ENCODE measurements at places on chromosomes 13 and 19.
A peak's percentile ranks its signal among the peaks of the same experiment; 100 is the strongest.

DNA sequence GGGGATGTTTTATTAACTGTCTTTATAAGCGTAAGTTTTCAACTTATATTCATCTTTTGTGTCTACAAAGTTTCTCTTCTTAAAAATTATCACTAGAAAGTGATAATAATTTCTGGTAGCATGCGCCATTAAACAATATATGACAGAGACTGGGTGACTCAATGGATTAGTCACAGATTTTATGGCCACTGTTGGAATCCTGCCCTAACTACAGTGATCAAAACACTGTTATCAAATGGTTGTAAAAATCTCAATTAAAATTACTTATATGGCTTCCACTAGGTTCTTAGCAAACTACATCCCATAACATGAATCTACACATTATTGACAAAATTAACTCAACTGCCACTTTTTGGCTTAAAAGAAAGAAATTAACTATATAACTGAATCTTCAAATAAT, 350.0 kb downstream of the DACH1 start:
- no peak for DNase-seq

DNA sequence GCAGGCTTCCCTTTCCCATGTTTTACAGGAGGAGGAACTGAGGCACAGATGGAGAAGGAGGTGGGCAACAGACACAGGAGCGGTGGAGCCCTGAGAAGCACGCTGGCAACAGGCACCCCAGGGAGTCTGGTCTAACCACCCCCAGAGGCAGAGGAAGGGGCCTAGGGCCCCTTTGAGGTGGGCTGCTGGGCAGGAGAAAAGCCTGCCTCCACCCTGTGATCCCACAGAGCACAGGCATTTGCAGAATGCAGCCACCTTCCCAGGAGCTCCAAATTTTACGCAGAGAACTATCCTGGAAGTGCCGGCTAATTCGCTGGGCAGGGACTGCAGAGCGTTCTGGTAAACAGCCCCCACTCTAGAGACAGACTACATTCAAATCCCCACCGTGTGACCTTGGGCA, 30.4 kb downstream of the RAB20 start:
- DNase-seq, result no peak

- DNase-seq, result no peak
Measured at GRCh38 chr19:50549059-50549926, 18.9 kb downstream of the LRRC4B start.

DNA sequence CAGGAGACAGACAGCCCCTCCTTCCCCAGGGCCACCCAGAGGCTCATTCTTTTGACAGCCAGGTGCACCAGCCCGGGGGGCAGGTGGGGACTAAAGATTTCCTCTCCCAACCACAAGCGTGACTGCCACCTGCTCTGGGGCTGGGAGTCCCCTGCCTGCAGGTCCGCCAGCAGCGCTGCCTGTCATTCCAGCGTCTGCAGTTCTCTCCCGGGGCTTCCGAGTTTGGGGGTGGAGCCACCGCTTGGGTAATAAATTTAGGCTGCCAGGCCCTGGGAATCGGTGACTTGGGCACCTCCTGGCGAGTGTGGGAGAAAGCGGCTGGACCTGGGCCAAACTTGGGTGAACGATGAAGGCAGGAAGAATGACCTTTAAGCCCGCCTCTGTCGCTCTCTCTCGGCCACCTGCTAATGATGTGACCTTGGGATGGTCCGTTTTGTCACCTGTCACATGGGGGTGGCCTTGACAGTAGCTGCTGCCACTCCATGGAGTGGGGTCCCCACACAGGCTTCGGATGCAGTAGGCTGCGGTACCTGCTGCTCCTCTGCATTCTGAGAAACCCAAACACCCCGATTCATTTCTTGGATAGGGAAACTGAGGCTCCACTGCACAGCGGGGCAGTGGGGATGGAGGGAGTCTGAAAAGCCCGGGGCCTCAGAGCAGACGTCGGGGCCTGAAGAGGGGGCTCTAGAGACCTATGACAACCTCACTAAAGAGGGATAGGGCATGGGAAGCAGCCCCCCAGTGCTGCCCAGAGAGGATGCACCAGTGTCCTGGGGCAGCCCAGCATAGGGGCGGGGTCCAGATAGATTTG, 12.8 kb downstream of the FUT6 start:
- peak; percentile 62 for DNase-seq

DNA sequence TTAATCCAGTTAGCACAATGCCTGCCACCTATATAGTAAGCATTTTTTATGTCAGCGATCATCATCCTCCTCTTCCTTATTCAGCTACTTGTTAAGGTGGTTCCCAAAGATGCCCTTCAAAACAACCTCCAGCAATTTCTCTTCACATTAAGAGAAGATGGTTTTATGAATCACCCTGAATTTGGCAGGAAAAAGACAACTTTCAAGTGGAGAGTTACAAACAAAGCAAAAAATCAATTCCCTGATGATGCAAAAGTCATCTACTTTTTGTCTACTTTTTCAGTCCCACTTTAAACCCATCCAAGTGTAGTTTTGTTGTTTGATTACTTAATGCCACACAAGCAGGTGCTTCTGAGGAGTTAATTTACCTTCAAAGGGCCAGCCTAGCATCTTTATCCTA, 139.1 kb upstream of the SERP2 start:
- no peak for DNase-seq

GRCh38 chr13:38635030-38635429, 51.8 kb upstream of the FREM2 start:
- peak; percentile 41 for DNase-seq

- DNase-seq, result no peak
Measured at GRCh38 chr13:113121928-113122471, 599 bp upstream of the F10 start.

DNA sequence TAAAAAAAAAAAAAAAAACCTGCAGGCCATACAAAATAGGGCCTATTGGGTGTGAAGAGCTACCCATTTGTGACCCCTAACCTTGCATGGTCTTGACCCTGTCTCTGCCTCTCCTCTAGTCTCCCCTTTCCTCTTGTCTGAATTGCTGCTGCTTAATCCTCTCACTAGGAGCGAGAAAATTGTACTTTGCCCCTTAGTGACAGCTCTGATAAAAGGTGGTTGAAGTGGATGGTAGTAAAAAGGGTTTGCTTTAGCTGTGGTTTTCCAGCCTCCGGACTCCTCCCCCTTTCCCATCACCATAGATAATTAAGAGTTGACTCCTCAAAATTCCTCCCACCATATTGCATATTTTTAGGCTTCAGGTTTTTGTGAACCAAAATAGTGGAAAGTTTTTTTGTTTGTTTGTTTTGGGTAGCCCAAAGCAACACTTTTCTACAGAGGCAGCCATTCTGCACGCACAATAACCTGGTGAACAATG, 23.5 kb downstream of the ACTN4 start:
- DNase-seq, result no peak

DNA sequence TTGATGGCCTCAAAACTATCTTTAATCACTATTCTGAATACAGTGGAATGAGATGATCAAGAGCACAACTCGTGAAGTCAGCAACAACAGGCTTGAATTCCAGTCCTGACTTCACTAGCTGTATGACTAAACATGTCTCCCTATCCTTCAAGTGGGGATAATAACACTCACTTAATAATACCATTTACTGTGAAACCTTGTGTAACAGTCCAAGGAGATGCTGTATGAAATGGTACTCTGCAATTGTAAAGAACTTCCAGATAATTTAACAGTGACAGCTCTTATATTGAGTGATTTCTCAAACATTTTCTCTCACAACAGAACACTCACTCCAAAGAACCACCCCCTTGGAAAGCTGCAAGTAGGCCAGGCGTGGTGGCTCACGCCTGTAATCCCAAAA, 823.1 kb downstream of the DIAPH3 start:
- no peak for DNase-seq

- peak; percentile 83 for DNase-seq
Measured at GRCh38 chr19:50514346-50515167, 844 bp upstream of the ASPDH start.

DNA sequence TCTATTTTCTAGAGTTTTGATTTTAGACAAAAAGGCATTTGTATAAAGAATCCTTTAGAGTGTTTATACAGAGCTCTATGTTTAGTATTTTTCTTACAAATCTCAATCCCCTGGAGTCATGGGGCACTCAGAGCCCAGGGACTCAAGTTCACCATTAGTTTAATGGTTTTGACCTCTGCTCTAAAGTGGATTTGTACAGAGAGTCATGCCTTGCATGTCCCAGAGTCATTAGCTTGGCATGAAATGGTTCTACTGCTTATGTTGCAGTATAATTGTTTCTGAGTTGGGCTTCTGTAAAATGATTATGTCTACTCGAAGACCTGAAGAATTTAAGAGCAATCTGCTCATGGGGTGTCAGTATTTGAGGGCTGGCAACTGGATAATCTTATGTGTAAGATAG, 406.2 kb downstream of the DLEU7 start:
- no peak for DNase-seq

- no peak for DNase-seq
Measured at GRCh38 chr13:84569366-84569765, 687.1 kb upstream of the SLITRK1 start.

GRCh38 chr13:109881347-109881725, 95.0 kb upstream of the IRS2 start:
- no peak for DNase-seq

- no peak for DNase-seq
Measured at GRCh38 chr19:41263042-41263849, 926 bp upstream of the HNRNPUL1 start.

DNA sequence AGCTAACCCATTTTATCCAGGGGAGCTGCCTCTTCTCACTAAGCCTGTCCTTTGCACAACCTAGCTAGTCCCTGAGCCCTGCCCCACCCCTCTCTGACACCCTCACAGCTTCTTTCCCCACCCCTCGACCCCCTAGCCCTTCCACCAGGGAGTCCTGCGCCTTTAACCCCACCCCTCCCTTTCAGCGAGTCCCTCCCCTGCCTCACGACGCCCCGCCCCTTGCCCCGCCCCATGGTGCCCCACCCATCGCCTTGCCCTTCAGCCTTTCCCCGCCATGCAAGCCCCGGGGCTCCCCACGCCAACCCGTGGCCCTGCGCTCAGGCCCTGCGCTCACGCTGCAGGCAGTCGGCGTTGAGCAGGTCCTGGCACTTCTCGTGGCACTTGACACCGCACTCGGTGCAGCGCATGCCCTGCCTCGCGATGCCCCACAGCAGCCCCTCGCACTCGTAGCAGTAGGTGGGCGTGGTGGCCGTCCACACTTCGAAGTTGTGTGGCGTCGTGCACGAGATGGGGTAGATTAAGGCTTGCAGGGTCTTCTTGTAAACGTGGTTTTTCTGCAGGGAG, 40.0 kb downstream of the UNC13A start:
- DNase-seq, result no peak

GRCh38 chr19:14115756-14116155, 1.8 kb downstream of the PRKACA start:
- no peak for DNase-seq

- DNase-seq, result no peak
Measured at GRCh38 chr13:42821437-42821836, 40.1 kb downstream of the FAM216B start.

GRCh38 chr19:3105641-3106508, 11.7 kb downstream of the GNA11 start:
- DNase-seq, result no peak

DNA sequence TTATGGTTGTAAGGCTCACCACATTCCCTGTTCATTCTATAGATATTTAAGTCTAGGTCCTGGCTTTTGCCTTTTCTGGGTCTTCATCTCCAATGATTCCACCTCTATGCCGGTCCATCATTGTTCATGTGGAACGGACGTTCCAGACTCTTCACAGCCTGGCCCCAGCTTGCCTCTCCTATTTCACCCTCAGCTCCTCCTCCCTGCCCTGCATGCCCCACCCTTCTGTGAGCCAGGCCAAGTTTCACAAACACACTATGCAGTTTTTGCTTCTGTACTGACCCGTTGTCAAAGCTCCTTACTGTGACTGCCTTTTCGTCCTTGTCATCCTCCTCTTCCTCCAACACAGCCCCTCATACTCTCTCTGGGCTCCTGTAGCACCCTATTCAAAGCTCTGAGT, 31.3 kb downstream of the TEX26 start:
- DNase-seq, result no peak

- DNase-seq, result no peak
Measured at GRCh38 chr13:51927129-51927528, 65.4 kb downstream of the CCDC70 start.

DNA sequence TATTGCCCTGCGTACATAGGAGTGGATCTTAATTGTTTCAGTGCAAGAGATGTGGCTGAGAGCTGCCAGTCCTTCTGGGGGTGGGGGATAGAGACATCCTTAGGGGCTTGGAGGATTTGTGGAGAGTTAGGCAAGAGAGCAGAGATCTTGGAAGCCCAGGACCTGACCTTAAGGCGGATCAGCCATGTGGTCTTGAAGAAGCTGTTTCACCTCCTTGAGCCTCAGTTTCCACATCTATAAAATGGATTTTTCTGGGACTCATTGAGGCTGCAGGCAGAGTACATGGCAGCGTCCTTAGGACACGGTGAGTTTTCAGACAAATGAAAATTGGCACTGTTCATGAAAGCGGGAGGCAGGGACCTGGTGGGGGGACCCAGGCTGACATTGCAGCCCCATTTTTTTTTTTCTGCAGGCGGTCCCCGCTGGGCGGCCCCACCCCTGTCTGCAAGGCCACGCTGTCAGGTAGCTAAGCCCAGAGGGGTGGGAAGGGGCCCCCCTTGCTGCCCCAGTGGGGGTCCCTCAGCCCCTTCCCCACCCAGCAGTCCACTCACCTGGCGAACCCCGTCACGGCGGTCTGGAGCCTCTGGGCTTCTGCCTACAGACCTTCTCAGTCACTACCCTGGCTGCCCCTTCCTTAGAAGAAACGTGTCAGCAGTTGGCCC, 30.0 kb downstream of the PDE4A start:
- DNase-seq, result no peak

GRCh38 chr13:30739761-30740642, 4.7 kb downstream of the ALOX5AP start:
- DNase-seq, result no peak

GRCh38 chr19:56423276-56423984, 19.3 kb downstream of the ZNF583 start:
- no peak for DNase-seq

DNA sequence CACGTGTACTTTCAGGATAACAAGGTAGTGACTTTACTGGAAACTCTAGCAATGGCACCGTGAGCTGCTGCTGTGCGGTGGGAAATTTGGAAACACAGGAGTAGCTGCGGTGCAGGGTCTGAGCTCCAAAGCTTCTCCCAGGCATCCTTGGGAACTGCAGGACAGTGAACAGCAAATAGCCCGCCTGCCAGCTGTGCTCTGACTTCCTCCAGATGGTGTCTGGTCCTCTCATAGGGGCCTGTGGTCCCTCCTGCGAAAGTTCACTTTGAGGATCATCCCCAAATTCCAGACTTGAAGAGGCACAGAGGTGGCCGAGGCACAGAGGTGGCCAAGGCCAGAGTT, 287.3 kb upstream of the MAB21L1 start:
- DNase-seq, result peak; percentile 50

GRCh38 chr13:22235285-22235949, 564.5 kb downstream of the FGF9 start:
- no peak for DNase-seq

GRCh38 chr13:105497597-105497996, 1037.9 kb downstream of the EFNB2 start:
- no peak for DNase-seq

Measured in eye (tissue), 1 donor.